Suprapubic skin (tissue), 4 donors: ENCODE measurements at places on chromosomes 13 and 19.

DNA sequence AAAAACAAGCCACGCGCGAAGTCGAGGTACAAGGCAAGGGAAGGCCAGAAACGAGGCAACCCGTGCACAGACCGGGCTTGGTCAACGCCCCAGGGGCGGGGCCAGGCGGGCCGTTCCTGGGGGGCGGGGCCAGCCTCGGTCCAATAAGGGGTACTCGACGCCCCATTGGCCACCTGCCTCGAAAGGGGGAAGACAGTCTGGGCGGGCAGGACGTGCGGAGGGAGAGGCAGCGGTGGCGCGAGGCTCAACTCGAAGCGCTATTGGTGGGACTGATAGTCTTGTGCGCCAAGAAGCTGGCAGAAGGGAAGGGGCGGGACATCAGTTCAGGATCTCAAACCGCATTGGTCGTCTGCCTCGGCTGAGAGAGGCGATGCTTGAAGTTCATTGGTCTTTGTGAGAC, at the start of gene LYPD4:
TSS of gene LYPD4 (minus strand) at position 83 of the 400 bp plus-strand sequence. CDS start 5,398 bp downstream, outside the sequence.
- no peak for DNase-seq

DNA sequence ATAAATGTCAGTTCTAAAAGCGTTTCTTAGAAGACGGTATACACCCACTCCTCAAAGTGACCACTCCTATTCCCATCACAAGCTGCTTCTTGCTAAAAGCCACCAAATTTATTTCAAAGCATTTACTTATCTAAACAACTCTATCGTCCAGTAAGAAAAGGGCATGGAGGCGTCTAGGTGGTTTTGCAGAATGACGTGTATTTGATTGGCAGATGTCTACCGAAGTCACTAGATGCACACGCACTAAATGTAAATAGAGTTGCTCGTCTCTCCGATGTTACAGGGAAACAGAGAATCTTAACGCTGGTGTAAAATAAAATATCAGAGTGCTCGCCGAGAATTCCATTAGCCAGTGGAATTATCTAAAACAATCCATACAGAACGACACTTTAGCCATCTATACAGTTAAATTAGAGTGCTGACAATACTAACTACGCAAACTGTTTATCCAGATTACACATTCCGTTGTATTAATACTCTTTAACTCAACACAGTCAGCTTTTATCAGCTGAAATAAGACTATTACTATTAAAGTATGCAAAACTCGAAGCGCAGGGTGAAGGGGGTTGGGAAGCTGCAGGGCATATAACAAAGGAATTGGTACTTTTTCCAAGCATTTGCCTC, 1.9 kb downstream of the KLF12 start:
- no peak for DNase-seq

GRCh38 chr13:48400850-48401291, 12.0 kb downstream of the LPAR6 start:
- no peak for DNase-seq

DNA sequence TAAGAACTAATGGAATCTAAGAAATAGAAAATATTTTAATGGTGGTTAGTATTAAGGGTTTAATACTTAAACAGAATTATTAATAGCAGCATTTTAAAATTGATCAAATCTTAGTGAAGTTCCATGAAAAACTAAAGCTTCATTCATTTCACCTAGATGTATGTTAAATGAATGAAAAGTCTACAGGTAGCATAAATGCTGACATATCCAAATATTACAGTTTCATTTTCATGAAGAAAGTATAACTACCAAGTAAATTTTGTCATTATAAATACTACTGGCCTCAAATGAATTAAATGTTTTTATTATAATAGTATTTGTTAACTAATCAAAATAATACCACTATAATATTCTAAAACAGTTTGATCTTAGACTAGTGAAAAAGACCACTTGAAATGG, 403.3 kb downstream of the LIG4 start:
- no peak for DNase-seq

DNA sequence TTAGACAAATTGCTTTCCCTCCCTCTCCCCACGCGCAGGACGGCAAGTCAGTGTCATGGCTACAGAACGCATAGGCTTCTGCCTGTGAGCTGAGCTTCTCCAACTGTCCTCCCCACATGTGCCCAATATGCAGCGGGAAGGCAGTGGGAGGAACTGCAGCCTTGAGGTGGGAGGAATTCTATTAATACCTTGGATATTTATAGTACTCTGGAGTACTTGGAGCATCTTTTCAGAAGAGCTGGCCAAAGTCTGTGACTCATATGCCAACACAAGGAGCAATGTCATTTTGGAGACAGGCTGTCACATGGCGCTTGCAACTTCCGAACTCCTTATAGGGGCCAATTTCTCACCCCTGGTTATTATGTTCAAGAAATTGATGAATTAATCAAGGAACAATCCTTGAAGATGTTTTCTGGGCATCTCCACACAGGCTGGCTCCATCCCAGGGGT, 245.0 kb upstream of the SERP2 start:
- DNase-seq: no peak

DNA sequence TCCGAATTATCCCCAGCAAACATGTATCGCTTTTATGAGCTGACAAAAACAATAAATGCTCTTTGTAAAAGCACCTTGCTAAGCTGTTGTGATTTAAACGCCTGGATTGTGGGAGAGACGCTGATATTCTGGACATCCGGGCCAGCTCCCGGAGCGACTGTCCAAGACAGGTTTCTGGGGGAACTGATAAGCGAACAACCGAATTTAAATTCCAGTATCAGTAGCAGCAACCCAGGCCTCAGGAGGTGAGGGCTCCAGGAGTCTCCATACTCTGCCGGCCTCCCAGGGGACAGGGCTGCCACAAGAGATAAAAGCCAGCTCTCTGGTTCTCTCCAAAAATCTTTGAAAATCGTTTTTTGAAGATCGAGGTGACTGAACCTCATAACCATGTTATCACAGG, 50.3 kb upstream of the VSTM2B start:
- DNase-seq: no peak

DNA sequence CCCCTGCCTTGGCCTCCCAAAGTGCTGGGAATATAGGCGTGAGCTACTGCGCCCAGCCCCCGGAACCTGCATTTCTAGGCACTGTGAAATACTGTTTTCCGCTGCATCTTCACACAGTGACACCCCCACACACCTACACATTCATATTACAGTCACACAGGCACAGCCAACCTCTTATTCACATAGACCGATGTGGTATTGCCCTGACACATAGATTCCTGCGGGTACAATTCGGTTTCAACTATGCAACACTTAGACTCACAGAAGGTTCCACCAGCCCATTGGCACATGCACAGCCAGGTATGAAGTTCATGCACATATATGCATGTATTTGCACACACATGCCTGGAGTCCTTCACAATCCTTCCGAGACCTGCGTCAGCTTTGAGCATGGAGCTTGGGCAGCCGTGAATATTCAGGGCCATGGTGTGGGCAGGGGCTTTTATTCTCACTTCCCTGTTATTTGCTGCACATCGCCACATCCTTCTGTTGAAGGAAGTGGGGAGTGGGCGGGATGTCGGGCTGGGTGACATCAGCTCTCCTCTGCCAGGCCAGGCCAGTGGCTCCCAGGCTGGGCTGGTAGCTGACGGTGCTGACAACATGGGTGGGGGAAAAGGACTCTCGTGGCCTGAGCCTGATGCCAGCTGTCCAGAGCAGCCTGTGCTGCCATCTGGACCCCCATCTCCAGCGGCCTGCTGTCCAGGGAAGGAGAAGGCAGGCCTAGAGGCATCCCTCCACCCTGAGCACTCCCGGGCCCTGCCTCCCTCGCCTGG, 5.4 kb upstream of the CDC37 start:
- DNase-seq: no peak

- DNase-seq: no peak
Observed at GRCh38 chr19:58393725-58394033, 1.8 kb upstream of the RNF225 start.

DNA sequence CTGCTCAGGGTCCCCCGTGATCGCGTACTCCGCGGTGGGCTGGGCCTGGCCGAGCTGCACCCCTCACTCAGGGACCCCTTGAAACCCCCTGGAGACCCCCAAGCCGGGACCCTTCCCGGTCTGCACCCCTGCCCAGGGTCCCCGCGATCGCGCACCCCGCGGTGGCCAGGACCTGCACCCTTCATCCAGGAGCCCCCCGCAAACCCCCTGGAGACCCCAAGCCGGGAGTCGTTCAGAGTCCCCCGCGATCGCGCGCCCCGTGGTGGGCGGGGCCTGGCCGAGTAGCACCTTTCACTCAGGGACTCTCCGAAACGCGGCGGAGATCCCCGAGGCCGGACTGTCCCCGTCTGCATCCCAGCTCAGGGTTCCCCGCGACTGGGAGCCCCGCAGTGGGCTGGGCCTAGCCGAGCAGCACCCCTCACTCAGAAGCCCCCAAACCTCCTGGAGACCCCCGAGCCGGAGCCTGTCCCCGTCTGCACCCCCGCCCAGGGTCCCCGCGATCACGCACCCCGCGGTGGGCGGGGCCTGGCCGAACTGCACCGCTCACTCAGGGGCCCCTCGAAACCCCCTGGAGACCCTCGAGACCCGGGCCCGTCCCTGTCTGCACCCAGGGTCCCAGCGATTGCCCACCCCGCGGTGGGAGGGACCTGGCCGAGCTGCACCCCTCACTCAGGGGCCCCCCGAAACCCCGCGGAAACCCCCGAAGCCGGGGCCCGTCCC, 748 bp downstream of the LMNB2 start:
- DNase-seq: no peak

DNA sequence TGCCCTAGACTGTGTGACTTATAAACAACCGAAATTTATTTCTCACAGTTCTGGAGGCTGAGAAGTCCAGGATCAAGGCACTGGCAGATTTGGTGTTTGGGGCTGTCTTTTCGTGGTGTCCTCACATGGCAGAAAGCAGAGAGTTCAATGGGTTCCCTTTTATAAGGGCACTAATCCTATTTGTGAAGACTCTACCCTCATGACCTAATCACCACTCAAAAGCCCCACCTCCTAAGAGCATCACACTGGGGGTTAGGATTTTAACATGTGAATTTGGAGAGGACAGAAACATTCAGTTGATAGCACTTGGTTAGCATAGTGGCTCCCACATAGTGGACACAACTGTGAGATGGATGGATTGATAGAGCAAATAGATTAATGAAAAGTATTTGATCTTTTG, 21.5 kb upstream of the GPR18 start:
- no peak for DNase-seq

GRCh38 chr13:80946008-80946802, 605.3 kb upstream of the SPRY2 start:
- DNase-seq: no peak

DNA sequence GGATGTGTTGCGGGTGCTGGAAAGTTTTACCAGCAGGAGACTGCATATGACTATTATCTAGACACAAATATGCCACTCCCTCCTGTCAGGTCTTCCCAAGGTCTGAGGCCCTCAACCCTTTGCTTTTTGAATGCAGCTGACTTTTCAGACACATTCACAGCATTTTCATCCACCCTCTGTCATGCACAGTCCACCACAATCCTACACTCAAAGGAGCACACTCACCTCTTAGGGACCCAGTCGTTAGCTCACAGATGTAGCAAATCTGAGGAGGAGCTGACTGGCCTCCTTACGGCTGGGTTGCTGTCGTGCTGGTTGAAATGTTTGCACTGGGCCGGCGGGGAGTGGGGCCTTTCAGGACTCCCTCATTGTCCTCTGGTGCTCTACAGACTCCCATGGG, 479.4 kb downstream of the IRS2 start:
- no peak for DNase-seq

- DNase-seq: no peak
Observed at GRCh38 chr19:1467490-1468273, 11.3 kb downstream of the C19orf25 start.

DNA sequence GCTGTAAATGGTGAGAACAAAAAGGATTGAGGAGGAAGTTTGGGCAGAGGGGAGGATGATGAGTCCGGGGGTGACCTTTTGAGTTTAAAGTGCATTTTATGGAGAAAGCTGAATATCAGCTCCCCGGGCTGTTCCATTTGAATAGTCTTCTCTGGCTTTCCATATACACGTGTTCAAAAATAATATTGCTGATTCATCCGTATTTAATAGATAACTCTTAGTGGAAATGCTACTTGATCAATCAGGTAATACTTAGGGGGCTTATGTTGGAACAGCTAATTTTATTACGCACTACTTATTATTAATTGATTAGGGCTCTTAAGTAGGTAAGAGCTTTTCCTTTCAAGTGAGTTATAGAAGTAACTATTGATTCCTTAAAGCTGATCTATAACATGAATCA, 76.4 kb downstream of the ERCC5 start:
- DNase-seq: no peak

GRCh38 chr13:25018729-25019115, 77.2 kb upstream of the PABPC3 start:
- DNase-seq: no peak

- no peak for DNase-seq
Observed at GRCh38 chr13:31909864-31910551, 121.6 kb upstream of the FRY start.

DNA sequence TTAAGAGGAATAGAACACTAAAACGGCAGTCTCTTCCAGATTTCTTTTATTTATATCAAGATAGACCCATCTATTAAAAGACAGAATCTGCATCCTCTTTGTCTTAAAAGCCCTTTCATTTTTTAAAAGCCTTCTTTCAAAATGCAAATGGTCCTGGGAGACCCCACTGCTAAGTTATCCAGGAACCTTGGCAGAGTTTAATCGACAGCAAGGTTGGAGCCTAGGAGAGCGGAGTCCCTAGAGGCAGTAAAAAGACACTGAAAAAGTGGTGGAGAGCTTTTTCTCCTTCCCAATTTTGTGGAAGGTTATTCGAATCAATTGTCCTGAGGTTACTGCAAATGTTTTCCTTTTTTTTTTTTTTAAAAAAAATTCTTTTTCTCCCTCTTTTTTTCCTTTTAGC, 294.7 kb downstream of the NALCN start:
- DNase-seq: no peak

GRCh38 chr13:98366010-98366409, 188.9 kb upstream of the RNF113B start:
- no peak for DNase-seq

GRCh38 chr13:46195016-46195415, 13.0 kb upstream of the LCP1 start:
- no peak for DNase-seq

DNA sequence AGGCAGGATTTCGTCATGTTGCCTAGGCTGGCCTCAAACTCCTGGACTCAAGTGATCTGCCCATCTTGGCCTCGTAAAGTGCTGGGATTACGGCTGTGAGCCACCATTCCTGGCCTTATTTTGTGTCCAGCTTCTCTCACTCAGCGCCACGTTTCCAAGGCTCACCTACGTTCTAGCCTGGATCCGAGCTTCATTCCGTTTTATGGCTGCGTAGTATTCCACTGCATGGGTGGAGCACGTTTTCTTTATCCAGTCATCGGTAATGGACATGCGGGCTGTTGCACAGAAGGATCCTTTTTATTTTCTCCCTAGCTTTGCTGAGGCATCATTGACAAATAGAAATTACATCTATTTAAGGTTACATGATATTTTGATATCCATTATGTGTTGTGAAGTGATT, 16.6 kb downstream of the ADGRL1 start:
- DNase-seq: no peak
